ENCODE measurements at places on chromosomes 12 and 14.
A peak's percentile ranks its signal among the peaks of the same experiment; 100 is the strongest.

GRCh38 chr12:51904951-51905470 is 2.3 kb upstream of the ACVRL1 start:
- DNase-seq = no peak

GRCh38 chr12:53082637-53083175 is 3.5 kb upstream of the SPRYD3 start:
- no peak for DNase-seq

- DNase-seq = peak; percentile 79
Measured at GRCh38 chr12:91811481-91812287, 334.0 kb downstream of the BTG1 start.

DNA sequence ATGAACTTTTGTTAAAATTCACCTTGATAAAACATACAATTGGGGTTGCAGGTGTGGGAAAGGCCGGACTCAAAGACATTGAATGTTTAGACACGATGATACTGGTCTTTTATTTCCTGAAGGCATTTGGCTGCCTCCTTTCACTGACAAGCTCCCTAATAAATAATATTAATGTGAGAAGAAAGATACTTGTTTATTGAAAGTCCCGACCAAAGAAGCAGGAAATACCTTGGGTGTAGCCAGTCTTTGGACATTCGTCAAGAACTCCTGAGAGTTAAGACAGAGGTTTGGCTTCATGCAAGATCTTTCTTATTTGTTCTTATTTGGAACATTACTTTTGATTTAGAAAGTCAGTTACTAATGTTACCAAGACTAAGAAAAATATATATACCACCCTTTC is 1133.8 kb upstream of the SEL1L start:
- no peak for DNase-seq

DNA sequence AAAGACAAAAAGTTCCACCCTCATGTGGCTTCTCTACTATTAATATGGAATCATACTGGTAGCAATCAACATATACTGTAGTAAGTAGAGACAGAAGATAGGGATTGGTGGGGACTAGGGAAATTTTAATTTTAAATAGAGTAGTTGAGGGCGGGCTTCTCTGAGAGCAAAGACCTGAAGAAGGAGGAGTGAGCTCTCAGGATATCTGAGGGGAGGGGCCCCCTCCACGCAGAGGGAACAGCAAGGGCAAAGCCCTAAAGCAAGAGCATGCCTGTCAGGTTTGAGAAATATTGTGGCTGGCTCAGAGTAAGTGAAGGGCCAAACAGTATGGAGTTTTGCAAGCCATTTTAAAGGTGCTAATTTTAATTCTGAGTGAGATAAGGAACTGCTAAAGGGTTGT is 64.3 kb downstream of the PCNX1 start:
- no peak for DNase-seq

DNA sequence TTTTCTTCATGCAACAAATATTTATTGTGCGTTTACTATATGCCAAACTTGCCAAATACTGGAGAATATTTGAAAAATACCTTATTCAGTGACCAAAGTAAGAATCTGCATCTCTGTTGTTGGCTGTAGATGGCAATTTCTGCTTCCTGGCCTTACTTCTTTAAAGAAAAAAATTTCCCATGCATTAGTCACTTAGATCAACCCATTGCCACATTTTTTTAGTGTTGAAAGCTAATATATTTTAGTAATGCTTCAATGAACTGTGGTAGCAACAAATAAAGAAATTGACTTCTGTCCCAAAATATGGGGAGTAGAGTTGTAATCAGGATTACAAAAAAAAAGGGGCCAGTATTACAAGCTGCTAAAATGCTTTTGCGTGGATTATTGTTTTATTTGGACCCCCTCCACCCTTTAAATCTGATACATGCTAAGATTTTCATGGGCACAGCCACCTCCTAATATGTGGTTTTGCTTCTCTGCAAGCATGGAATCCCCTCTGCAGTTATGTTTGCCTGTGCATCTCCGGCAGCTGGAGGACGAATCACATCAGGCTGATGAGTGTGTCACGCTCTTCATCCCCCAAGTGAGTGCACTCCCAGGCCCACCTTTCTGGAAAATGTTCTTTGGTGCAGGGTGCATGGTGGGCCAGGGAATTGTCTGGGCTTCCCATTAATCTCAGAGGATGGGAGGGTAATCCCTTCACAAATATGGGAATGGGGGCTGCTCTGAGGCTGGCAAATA is 38.1 kb upstream of the PTCSC3 start:
- DNase-seq = no peak

- no peak for DNase-seq
Measured at GRCh38 chr12:115946092-115946491, 331.4 kb downstream of the MED13L start.

- DNase-seq = no peak
Measured at GRCh38 chr14:21220874-21221477, 48.3 kb downstream of the HNRNPC start.

Data from activated T-cell treated with anti-CD3 and anti-CD28 coated beads, Interleukin-2, amount 50 U/mL, for 72 hours (primary cell).